ENCODE measurements at places on chromosomes 5 and 9.
A peak's percentile ranks its signal among the peaks of the same experiment; 100 is the strongest.

- DNase-seq, result no peak
These were observed 290.1 kb upstream of the MPDZ start for GRCh38 chr9:13569602-13570067.

- DNase-seq, result no peak
These were observed 174.7 kb downstream of the FBXL7 start for GRCh38 chr5:15674716-15675115.

DNA sequence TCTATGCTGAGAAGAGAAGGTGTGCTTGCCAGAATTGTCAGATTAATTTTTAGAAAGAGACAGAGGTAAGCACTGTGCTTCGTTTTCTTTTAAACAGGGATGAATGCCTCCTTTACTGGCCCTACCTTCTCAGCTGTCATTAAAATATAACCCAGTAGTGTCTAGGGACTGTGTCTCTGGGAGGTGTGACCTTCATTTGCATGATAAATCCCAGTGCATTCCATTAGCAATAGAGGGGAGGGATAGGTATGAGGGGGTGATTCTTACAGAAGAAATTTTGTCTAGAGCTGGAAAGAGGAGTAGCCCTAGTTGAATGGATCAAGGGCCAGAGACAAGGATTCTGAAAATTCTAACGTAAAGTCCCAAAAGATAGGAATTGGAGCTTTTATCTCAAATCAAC is 351.5 kb downstream of the BNC2 start:
- DNase-seq, result no peak

- DNase-seq, result no peak
These were observed 28.4 kb downstream of the ERP44 start for GRCh38 chr9:100070104-100071041.

DNA sequence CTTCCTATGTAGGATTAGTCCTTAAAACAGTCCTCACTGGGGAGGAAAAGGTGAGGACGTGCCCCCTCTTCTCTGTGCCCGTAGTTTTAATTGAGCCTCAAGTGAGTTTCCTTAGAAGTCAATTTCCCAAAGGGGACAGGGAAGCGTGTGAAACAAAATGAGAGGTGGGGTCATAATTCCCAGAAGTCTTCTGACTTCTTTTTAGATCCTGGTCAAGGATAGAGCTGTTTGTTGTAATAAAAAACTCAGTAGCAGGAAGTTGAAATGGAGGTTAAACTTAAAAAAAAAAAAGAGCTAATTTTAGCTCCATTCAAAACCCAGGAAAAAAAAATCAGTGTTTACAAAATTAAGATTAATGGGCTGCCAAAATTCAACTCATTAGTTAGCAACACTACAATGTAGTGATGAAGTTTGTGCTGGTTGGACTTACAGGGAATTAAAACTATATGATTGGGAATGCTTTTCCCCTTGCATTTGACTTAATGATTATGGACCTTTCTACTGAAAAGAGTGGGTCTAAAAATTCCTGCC is 158.3 kb upstream of the MEF2C start:
- DNase-seq, result no peak

- no peak for DNase-seq
These were observed 26.4 kb downstream of the JADE2 start for GRCh38 chr5:134551901-134552300.

GRCh38 chr5:26245321-26245720 is 793.1 kb downstream of the CDH9 start:
- DNase-seq, result no peak

GRCh38 chr9:116191576-116192415 is 38.2 kb downstream of the PAPPA start:
- no peak for DNase-seq

DNA sequence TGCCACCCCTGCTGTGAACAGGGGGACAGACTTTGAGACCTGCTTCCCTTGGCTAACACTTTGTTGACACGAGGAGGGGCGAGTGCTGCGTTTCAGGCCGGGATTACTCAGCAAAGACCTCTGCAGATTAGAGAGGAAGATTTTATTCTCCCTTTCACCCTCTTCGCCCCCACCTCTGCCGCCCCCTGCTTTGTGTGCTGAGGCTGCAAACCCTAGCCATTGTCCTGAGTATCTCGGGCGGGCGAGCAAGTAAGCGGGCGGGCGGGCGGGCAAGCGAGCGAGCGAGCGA is 6.0 kb downstream of the ISL1 start:
- DNase-seq, result no peak

GRCh38 chr5:147780924-147781573 is 1.5 kb downstream of the JAKMIP2 start:
- no peak for DNase-seq

DNA sequence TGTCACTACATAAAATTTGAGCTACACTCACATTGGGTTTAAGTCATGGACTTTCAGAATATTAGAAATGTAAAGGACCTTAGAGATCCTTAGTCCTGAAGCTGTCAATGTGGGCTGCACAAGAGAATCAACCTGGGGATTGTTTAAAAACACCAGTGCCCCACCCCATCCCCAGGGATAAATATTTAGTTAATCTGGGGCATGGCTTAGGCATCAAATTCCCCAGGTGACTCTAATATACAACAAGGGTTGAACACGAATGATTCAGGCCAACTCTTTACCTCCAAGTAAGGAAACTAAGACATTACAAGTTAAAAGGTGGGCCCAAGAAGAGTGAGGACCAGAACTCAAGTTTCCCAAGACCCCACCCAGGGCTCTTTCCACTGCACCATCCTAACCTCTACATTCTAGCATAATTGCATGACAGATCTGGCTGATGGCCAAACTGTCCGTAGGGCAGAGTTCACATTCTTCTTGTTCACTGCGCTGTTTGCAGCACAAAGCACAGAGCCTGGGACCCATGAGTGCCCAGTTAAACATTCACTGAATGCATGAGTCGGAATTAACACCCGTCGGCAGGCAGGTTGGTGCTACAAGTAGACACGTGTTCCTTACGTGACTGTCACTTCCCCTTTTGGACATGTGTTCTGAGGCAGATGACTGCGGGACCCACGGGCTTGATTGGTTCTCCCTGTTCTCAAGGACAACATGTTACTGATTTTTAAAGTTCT is 25.2 kb downstream of the CYFIP2 start:
- DNase-seq, result no peak

DNA sequence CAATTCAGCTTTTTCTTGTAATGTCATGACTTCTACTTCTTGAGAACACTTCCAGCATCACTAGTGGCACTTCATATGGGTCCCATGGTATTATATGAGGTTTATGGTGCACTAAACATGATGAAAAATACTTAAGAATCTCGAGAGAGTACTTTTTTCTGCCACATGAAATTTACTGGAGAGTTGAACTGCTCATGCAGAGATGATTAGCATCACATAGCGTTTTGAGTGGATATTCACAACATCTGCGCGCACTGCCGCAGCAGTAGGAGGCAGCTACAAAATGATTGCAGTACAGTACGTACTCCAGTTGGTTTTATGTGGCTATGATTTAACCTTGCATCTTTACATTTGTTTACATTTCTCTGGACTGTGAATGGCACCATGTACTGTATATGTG is 14.7 kb downstream of the RAD1 start:
- no peak for DNase-seq

- DNase-seq, result peak; percentile 11
These were observed 6.9 kb downstream of the MRPS2 start for GRCh38 chr9:135507104-135508035.

DNA sequence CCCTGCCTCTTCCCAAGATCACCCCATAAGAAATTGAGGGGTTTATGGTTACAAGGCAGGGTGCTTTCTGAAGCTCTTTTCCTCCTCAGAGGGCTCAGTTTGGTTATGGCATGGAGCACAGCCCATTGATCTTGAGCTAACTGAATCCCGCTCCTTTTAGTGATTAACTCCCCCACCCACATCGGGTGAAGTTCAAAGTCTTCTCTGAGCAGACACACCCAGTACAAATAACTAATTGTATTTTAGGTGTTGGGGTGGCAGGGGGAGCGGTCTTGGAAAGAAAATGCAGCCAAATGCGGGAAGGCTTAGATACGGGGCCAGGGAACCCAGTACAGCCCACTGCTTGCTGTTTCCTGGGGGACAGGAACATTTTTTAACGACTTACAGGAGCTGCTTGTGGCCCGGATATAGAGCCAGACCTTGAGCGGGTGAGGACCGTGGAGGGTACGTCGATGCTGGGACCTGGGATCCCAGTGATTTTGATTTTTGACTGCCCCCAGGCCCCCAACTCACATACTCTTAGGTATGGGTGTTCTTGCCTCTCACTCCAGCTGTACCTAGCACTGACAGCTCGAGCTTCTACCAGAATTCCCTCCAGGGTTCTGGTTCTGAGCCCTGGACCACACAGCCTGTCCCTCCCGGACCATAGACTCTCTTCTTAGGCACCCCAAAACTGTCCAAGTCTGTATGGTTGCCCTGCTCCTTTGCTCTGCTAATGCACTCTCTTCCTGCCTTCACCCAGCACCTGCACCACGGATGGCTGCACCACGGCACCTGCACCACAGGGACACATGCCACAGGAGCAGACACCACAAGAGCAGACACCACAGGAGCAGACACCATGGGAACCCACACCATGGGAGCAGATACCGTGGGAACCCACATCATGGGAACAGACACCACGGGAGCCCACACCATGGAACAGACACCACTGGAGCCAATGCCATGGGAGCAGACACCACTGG is 18.3 kb upstream of the RXRA start:
- DNase-seq, result no peak

GRCh38 chr5:135491552-135492318 is 39.6 kb upstream of the TIFAB start:
- DNase-seq, result no peak

GRCh38 chr5:113280541-113280940 is 154.2 kb downstream of the TSSK1B start:
- DNase-seq, result no peak

DNA sequence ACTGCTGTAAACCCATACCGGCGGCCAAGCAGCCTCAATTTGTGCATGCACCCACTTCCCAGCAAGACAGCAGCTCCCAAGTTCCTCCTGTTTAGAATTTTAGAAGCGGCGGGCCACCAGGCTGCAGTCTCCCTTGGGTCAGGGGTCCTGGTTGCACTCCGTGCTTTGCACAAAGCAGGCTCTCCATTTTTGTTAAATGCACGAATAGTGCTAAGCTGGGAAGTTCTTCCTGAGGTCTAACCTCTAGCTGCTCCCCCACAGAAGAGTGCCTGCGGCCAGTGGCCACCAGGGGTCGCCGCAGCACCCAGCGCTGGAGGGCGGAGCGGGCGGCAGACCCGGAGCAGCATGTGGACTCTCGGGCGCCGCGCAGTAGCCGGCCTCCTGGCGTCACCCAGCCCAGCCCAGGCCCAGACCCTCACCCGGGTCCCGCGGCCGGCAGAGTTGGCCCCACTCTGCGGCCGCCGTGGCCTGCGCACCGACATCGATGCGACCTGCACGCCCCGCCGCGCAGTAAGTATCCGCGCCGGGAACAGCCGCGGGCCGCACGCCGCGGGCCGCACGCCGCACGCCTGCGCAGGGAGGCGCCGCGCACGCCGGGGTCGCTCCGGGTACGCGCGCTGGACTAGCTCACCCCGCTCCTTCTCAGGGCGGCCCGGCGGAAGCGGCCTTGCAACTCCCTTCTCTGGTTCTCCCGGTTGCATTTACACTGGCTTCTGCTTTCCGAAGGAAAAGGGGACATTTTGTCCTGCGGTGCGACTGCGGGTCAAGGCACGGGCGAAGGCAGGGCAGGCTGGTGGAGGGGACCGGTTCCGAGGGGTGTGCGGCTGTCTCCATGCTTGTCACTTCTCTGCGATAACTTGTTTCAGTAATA is at the start of gene FXN:
Gene FXN (plus strand): TSS at position 315 of the 871 bp plus-strand sequence. CDS start 31 bp downstream, at position 346.
- DNase-seq, result peak; percentile 83

- DNase-seq, result peak; percentile 76
These were observed 1.0 kb downstream of the TLE4 start for GRCh38 chr9:79572608-79573411.

DNA sequence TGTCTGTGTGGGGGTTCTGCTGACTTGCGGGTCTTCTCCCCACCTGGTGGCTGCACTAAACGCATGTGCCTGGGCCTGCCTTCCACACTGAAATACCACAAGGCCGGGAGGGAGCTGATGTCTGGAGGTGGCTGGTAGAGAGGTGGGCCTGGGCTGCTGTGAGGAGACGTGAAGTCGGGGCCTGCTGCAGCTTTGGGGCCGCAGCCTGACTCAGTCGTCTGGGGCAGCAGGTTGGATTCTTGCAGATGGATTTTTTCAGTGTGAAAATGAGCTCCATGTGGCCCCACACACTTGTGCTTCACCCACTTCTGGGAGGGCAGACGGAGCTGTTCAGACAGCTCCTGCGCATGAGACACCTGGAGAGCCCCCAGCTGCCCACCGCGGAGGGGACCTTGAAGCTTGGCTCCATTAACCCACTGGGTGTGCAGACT is 29.3 kb downstream of the COL5A1 start:
- DNase-seq, result no peak

- no peak for DNase-seq
These were observed 2.3 kb upstream of the CYFIP2 start for GRCh38 chr5:157263496-157264090.

DNA sequence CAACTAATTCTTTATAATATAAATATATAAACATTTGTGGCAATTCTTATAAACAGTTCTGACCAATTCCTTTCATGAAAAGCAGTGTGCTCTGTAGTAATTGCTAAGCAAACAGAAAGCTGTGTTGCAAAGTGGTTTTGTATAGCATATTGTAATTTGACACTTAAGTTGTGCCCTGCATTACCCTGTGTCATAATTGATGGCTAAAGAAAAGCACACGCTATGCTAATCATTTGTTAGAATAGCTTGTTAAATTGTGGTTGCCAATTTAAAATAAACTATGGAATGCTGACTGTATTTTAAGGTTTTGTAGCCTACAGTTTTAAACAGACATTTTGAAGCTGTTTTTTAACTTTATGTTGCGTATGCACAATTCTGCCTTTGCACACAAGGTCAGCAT is 140.0 kb downstream of the PBX3 start:
- no peak for DNase-seq

- DNase-seq, result no peak
These were observed 12.0 kb upstream of the ELOVL7 start for GRCh38 chr5:60856066-60856465.

DNA sequence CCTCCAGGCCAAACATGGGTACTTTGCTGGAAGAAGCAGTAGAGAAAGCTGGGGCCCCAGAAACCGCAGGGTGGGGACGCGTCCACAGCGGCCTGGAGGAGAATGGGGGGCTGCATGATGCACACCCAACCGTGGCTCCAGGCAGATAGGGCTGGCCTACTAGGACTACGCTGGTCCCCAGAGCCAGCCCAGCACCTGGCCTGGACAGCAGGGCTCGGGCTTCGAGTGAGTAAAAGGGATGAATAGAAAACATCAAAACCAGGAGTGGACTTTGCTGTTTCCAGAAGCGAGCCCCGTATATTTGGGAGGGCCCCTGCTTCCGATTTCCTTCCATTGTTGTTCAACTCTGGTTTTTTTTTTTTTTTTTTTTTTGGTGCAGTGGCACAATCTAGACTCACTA is 30.7 kb downstream of the DBH start:
- DNase-seq, result no peak
